ENCODE measurements at places on chromosomes 6 and 20.
A peak's percentile ranks its signal among the peaks of the same experiment; 100 is the strongest.

GRCh38 chr6:169035385-169036240 lies 218.0 kb downstream of the THBS2 start:
- no peak for DNase-seq

DNA sequence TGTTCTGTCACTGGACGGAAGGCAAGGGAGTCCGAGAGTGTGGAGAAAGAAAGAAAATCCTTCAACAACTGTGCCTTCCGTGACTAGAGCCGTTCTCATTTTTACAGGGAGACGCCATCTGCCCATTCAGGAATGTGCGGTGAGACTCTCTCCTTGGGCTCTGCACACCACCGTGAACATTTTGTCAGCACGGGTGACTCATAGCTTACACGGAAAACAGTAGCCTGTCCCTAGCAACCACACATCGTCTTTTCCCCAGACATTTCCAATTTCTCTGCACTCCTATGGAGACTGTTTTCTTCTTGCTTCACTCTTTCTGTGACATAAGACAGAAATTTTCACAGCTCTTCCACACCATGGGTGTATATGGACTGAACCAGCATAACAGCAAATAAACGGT lies 55.1 kb downstream of the TBXT start:
- no peak for DNase-seq

DNA sequence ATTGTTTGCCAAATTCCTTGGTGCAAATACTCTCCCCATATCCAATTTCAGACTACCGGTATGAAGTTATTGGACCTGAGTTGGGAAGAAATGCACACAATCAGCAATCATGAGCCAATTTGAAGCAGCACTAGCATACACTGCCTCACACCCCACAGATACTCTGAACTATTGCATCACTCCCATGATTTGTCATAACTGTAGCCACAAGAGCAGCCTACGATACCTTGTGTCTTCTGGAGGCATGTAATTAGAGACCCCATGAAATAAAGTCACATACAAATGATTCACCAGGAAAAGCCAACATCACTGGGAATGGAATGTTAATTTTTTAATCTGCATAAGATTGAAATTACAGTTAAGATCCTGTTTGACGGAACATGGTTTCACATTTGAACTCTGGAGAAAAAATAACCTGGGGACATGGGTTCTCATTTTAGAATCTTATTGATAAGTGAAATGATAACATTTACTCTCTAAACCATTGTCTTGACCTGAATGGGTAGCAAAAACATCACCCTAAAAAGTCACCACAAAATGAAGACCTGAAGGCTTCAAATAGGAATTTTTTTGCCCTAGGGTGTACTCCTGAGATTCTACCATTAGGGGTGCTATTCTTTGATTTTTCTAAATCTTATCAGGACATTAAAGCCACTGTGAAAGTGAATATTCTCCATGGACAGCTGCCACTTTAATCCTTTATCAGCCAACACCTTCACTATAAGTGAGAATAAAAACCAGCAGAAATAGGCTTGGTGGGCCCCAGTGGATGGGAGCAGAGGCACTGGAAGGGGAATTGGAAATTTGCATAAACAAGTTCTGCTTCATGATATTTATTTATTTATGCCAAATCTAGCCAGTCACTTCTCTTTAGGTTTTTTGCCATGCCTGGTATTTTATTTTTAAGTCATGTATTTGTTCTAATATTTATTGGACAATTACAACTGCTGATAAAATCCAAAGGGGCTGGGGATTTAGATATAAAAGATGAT lies 34.5 kb upstream of the HBS1L start:
- DNase-seq = no peak

GRCh38 chr20:63771046-63771707 lies 31.6 kb downstream of the SLC2A4RG start:
- no peak for DNase-seq

DNA sequence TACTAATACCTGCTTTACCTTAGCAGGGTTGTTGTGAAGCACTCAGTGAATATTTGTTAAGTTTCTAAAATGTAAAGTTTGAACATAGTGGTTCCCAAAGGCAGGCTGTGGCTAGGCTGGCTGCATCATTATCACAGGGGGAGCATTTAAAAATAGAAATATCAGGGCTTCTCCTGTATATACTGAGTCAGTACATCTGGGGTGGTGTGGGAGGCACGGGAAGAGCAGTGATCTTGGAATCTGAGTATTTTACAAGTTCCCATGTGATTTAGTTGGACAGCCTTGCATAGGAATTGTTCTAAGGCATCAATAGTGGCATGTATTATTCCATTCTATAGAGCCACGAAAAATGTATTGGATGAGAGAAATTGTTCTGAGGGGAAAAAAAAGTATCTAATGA lies 8.0 kb downstream of the CDC5L start:
- DNase-seq = no peak

DNA sequence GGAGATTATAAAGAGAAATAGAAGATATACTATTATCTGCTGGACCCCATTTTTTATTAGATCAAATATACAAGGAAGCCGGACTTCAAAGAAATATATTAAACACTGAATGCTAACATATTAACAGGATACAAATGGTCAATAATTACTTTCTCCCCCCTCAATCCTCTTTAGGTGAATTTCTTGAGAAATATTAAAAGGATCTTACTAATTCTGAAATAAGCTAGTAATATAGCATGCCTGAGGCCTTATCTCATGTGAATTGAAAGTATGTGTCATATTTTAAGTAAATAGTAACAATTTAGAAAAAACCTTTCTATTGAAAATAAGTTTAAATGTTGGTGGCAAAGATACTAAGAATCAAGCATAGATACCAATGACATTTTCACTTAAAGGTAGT lies 954.7 kb upstream of the MAN1A1 start:
- no peak for DNase-seq

DNA sequence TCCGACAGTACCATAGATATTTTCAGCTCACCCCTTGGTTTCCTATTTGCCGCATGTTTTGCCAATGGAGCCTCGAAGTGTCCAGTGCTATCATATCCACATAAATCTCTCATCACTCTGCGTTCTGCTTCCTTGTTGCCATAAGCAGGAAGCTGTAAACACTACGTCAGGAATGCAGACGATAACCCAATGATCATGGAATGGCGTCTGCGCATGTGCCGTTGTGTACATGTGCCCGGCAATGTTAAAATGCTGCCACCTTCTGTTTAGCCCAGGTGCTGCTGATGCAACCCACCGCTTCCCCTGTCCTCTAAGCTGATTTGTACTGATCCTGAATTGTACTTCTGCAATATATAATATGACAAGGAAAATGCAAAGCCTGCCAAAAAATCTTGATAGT lies 607.5 kb downstream of the HDGFL1 start:
- no peak for DNase-seq

DNA sequence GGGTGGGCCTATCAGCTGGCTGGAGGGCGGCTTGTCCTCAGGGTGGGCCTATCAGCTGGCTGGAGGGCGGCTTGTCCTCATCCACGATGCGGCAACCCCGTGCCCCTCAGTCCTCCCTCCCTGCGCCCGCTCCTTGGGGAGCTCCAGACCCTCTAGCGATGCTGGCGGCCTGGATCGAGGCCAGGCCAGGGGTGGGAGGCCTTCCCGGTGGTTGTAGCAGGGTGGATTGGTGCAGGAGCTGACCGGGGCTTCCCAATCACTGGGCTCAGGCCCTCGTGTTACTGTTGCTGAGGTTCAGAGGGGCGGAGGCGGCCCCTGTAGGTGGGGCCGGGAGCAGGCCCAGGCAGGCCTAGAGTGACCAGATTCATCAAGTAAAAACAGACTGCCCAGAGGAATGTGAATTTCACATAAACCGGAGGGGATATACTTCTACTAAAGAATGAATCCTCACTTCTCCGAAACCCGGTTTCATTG lies 8.8 kb downstream of the SLC17A9 start:
- no peak for DNase-seq

DNA sequence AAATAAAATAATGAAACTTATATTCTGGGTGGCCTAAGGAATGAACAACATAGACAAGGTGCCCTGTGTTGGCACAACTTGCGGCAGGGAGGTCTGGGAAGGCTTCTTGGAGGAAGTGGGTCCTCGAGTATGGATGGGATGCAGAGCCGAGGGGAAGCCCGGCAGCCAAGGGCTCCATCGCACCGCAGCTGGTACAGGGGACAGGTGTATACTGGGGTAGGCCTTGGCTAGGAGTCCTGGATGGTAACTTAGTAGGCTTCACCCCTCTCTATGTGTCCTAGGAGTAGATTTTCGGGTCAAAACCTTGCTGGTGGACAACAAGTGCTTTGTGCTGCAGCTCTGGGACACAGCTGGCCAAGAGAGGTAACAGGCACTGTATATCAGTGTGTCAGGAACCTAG lies 28.0 kb downstream of the RAB44 start:
- no peak for DNase-seq

- no peak for DNase-seq
Observed at GRCh38 chr20:59042151-59042795, at the start of gene PRELID3B. TSS of gene PRELID3B (minus strand) at chr20:59042786. CDS start at chr20:59042730, 56 bp downstream.

DNA sequence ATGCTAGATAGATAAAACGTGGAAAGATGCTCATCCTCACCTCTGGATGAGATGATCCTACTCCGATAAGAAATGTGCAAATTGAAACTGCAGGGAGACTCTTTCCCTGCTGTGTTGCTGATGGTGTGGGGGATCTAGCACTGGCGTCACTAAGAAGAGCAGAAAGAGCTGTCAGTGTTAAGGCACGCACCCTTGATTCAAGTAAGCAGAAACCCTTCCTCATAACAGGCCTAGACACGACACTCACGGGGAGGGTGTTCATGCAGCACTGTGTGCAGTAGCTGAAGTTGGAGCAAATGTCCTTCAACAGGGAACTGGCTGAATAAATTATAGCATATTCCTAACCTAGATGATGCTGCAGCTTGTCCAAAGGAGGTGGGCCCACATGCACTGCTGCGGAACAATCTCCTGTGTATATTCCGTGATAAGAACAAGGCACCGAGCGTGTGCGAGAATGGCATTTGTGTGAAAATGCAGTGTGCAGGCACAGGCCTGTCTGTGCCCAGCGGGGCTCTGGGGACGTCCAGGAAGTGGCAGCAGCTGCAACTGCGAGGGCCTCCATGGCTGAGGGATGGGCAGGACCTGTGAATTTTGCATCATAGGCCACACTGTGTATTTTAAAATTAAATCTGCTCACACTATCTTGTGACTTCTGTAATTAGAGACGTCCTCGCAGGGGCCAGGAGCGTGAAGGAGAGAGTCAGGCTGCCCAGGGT lies 64.0 kb downstream of the TCP11 start:
- DNase-seq = no peak

- DNase-seq = no peak
Observed at GRCh38 chr6:84136364-84137050, 90.9 kb downstream of the CEP162 start.

- DNase-seq = no peak
Observed at GRCh38 chr6:33505548-33506370, 51.4 kb downstream of the ZBTB9 start.

GRCh38 chr6:92683748-92684147 lies 735.6 kb downstream of the EPHA7 start:
- DNase-seq = no peak

- no peak for DNase-seq
Observed at GRCh38 chr6:129368076-129368475, 341.9 kb downstream of the ARHGAP18 start.

GRCh38 chr6:112038756-112039430 lies 15.0 kb upstream of the CCN6 start:
- no peak for DNase-seq

DNA sequence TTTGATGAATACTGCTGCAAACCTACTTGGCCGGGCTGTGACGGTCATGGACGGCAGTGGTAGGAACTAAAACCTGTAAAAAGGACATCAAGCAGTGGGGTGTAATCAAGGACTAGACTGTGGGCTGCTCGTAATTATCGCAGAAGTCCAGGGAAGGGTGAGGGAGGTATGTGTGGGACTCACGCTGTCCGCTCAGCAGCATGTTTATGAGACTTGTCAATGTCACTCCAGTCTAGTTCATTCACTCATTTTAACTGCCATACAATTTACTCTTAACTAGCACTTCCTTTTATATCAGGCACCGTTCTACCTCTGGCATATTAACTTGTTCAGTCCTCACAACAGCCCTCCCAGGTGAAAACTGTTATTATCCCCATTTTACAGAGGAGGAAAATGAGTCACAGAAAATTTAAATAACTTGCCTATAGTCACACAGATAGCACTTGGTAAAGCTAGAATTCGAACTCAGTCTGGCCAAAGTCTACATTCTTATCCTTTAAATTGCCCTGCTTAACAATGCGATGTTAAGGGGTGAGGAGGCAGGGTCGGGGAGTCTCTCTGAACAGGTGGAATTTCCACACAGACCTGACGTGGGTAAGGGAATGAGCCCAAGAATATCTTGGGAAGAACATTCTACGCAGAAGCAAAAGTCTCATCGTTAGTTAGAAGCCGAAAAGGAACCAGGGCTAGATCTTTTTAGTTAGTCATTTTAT lies 4.1 kb downstream of the PNPLA1 start:
- no peak for DNase-seq

DNA sequence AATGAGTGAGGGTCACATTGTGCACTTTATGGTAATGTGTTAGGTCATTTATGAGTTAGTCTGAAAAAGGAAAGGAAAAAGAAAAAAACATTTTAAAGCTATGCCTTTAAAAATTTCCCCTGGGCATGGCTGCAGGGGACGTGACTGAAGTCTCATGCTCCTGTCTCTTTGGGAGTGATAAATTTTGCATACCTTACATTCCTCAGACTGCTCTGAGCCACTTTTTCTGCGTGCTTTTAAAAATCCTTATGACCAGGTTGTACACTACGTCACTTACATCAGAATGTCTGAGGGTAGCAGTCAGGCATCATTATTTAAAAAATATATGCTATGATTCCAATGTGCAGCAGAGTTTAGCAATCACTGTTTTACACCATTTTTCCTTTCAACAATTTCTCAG lies 121.2 kb downstream of the RFPL4B start:
- no peak for DNase-seq

DNA sequence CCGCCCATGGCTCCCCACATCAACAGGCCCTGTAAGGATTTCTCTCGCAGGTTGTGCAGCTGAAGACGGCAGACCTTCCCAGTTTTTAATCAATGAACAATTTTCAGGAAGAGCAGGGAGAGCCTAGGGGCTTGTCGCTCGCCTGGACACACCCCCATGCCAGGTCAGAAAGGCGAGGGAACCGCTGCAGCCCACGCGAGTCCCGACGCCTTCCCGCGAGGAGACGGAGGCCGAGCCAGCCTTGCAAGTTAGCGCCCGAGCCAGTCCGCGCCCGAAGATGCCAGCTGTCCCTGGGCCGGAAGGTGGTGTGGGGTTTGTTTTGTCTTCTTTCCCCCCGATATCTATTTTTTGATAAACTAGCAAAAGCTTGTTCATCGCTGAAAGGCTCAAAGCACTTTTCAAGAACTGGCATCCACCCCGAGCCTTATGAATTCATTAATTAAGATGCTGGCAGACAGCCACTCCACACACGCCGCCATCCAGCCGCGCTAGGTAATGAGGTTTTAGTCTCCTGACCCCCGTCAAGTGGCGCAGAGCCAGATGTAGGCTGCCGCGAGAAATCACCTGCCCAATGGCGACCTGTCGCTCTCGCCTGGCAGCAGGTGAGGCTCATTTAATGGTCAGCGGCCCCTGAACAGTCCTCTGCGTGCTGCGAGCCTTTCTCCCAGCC lies 6.6 kb downstream of the CCDC167 start:
- peak; percentile 98 for DNase-seq

GRCh38 chr6:38117281-38117680 lies 297.8 kb downstream of the ZFAND3 start:
- no peak for DNase-seq
